ENCODE measurements at places on chromosomes 3 and 15.

DNA sequence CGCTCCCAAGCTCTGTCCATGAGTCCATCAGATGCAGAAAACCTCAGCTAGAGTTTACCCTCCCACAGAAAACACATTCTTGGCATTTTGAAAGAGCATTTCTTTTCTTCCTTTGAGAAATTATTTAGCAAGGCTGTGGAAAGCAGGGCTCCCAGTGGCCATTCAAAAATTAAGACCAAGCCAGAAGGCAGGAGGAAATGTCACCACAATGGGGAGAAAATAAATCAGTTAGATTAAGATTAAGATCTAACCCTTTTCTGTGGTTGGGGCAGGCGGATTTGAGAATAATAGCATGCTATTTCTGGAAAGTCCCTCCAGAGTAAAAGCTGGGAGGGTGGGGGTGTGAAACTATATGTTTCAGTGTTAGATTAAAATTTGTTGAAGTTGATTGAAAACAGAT is 20.2 kb downstream of the LRIG1 start:
- DNase-seq, result no peak

GRCh38 chr15:74383695-74384565 is 16.5 kb upstream of the CYP11A1 start:
- no peak for DNase-seq

DNA sequence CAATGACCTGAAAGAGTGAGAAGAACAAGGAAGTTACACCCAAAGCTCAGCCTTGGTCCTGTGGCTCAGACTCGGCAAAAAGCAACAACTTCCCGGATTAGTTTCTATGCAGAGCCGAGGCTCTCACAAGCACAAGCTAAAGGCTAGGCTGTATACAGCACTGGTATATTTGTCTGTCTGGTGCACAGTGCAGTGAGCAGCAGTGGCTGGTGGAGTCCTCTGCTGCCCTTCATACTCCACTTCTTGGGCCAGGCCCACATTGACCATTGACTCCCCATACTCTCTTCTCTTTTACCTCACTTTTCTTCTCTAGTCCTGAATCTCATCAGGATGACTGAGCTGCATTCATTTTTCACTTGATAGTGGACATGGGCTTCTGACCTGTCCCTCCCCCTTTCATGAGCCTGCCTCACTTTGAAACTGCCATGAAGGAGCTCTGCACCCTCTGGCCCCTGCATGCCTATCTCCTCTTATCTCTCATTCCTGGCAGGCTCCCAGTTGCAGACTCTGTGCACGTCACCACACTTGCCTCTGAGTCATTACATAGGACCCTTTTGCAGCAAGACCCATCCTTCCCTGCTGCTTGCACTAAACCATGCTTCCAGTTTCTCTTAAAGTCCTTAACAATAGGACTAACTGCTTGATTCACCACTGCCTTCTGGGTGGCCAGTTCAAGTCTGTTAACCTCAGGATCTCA is 379.3 kb downstream of the NTRK3 start:
- no peak for DNase-seq

DNA sequence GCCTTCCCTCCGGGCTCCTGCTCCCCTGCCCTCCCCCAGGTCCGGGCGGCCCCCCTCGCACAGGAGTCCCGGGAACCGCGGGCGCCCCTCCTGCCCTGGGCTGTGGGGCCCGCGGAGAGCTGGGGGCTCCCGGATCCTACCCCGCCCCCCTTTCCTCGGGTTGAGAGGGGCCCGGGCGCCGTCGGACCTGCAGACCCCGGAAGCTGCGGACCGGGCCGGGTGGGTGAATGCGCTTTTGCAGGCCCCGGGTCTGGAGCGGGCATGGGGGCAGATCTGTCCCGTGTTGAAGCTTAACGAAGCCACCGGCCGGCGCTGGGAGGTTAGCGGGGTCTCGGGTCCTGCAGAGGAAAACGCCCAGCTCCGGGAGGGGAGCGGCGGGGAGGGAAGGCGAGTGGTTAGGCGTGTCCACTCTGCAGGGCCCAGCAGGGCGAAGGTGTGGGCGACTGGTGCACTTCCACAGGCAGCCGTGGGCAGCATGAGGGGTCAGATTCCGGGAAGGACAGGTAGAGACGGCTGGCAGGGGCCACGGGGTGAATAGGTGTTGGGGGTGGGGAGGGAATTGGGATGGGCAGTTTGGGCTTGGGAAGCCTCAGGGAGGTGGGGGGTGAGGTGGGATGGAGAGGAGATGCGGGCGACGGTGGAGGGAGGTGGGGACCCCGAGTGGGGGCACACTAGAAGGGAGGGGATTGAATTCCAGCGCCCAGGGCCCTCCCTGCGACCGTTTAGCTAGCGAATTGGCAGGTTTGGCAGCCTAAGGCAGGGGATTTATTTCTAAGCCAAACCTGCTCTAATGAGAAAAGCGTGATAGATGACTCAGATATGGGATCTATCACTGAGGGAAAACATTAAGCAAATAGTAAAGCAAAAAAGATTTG is 635 bp downstream of the CD276 start:
- DNase-seq, result no peak

DNA sequence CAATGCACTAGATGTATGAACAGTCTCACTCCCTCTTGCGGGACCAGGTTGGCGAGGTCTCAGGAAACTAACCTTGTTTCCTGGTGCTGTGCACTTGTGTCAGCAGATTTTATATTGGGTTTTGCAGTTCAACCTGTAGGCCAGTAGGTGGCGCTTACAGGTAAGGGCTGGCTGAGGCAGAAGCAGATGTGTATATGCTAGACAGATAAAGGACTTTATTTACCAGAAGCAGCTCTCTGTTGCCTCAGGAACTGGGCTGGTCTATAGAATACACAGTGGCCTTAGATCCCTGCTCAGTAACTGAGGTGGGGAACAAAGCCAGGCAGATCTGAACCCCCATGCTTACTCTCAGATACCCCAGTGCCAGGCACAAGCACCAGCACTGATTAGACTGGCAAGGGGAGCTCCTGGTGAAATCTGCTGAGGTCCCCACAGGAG is 296.8 kb downstream of the DOCK3 start:
- DNase-seq, result peak; percentile 67

GRCh38 chr3:67090474-67090873 is 92.4 kb downstream of the KBTBD8 start:
- no peak for DNase-seq

DNA sequence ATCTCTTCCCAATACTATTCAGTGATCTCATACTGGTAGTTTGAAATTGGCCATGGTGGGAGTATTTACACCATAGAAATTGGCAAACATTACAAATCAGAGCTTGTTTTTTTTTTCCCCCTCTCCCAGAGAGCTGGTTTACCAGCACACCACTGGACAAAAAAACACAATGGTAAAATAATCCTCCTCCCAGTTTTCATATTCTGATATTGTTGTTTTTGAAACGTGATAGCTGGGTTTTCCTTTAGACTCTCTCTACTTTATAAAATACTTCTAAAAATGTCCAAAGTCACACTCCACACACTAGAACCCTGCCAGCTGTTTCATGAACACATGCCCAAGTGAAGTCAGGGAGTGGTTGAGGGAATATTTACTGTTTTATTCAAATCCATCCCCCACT is 187.5 kb downstream of the DTWD1 start:
- no peak for DNase-seq

DNA sequence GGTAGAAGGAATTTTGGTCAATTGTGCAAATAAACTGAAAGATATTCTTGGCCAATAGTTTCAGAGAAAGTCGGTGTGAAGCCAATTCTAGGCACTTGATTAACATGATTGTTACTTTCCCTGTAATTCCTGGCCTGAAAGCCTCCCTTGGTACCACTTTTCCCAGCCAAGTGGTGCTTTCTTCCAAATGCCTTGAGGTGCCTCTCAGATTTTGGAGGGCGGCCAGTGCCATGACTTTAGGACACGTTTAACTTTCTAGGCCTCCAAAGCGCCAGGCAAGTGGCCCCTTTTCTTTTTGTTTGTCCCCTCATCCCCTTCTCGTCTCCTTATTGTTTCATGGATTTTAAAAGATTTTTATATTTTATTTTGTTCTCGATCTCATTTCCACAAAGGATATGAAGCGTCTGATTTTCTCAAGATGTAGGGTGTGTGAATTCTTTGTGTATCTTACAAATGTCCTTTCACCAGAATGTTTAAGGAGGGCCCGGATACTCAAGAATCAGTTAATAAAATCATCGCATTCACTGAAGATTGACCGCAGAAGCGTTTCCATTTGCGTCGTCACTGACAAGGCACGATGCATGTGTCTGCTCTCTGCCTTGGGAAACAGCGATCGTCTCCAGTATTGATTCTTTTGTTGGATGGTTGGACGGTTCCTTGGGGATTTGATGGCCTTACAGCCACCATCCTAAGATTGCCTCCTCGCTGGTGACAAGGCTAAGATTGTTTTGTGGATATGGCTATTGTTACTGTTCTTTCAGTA is 87.8 kb downstream of the ASB7 start:
- no peak for DNase-seq
